ENCODE measurements at places on chromosomes 2 and 18.

GRCh38 chr2:25309402-25309801, 32.3 kb downstream of the DNMT3A start:
- DNase-seq = no peak

- peak; percentile 17 for DNase-seq
These were observed 90.0 kb upstream of the ATL2 start for GRCh38 chr2:38466876-38467767.

DNA sequence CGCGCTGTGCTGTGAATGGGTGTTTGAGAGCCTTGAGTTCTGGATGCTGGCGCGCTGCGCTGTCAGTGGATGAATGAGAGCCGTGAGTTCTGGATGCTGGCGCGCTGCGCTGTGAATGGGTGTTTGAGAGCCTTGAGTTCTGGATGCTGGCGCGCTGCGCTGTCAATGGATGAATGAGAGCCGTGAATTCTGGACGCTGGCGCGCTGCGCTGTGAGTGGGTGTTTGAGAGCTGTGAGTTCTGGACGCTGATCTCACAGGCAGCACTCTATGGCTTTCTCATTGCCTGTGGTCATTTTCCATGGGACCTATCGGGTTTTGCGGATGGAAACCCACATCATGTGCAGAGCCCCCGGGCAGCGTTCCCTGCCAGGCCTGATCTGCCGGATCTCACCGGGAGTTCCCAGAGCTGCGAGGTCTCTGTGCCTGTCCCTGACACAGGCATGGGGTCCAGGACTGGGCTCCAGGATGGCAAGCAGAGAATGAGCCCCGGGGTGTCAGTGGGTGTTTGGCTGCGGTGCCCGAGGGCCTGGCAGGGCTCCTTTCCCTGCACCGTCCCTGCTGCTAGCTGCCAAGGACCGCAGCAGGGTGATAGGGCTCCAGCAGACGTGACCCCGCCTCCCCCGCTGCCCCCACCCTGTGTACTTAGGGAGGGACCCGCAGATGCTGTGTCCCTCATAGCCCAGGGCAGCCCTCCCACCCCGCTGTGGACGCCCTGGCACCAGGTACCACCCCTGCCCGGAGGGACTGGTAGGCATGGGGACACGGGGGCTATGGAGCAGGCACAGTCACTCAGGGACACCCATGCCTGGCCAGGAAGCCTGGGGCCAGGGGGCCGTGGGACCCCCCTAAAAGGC, 9.7 kb downstream of the PDCD1 start:
- no peak for DNase-seq

- DNase-seq = peak; percentile 55
These were observed 1.2 kb upstream of the MAPRE3 start for GRCh38 chr2:26969077-26969844.

- no peak for DNase-seq
These were observed 21.0 kb downstream of the ZSWIM2 start for GRCh38 chr2:186827862-186828492.

DNA sequence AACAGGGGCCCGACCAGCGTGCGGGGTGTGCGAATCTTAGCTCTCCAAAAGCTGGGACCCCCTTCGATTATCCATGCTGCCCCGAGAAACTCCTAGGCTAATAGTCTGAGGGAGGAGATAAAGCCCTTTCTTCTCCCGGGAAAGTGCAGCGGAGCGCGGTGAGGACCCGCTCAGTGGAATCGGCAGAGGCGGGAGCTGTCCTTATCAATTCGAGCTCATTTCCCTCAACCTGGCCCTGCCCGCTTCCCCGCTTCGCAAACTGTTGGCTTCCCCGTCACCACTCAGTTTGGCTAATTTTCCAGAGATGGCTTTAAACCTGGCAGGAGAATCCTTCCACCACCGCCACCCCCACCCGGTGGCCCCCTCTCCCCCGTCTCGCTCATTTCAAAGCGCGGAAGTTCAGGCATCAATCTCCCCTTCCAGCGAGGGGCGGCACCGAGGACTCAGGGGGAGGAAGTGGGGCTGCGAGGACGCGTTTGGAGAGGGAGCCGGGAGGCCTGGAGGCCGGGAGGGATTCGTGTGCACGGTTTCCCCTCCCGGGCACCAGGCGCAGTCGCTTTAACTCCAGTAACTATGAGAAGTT, 1.6 kb downstream of the KLHL14 start:
- no peak for DNase-seq
